ENCODE measurements at places on chromosomes 3 and 15.

GRCh38 chr3:124587053-124587408 lies 143.2 kb upstream of the UMPS start:
- no peak for DNase-seq

DNA sequence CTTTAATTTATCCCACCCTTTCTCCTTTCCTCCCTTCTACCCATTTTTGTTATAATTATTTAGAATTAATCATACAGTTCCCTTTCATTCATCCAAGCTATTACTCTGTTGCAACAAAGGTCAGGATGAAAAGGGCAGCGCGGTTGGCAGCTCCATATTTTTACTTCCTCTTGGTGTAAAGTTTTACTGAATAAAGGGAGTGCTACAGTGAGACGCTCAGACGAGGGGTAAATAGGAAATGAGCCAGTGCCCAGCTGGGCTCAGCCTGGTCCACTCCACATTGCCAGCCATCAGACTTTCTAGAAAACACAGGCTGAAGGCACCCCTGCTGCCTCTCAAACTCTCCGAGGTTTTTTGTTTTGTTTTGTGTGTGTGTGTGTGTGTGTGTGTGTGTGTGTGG lies 21.9 kb upstream of the ZBTB38 start:
- no peak for DNase-seq

GRCh38 chr3:104855702-104856101 lies 511.0 kb upstream of the ALCAM start:
- no peak for DNase-seq

DNA sequence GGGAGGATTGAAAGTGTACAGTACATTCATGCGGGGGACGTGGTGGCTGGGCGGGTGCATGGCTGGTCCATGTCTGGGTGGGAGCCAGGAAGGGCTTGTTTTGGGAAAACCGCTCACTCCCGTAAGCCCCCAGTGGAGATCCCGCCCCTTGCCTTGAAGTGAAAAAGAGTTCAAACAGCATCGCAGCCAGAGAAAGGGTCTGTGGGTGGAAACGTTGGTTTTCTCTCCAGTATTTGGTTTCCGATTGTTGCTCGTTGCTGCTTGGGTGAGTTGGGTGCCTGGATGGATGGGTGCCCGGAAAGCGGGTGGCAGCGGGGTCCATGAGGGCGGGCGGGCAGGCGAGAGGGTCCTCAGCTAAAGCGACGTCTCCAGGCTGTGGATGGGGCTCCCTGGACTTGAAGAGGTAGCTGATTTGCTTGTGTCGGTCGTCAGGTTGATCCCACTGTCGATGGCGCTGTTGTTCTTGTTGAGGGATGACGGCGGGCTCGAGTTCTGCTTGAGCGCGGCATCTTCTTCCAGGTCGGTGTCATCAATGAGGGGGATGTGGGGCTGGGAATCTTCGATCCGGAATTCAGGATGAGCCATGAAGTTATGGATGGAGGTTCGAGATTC lies 7.7 kb upstream of the SEC13 start:
- DNase-seq, result no peak

- peak; percentile 80 for DNase-seq
Measured at GRCh38 chr3:157532529-157533297, 29.5 kb upstream of the VEPH1 start.

DNA sequence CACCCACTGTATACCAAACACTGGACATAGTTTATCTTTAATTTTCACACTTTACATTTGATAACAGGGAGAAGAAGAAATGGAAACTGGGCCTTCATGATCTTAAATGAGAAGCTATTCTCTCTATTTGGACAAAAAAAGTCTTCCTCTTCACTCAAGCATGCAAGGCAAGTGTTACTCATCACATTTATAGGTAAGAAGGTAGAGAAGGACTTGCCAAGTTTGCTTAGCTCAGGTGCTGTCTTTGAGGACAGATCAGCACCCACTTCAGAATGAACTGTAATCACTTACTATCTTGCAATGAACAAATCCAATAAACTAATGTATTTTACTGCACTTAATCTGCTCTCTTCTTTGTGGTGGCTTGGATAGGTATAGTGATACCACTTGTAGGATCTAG lies 1.1 kb upstream of the MYH15 start:
- no peak for DNase-seq

DNA sequence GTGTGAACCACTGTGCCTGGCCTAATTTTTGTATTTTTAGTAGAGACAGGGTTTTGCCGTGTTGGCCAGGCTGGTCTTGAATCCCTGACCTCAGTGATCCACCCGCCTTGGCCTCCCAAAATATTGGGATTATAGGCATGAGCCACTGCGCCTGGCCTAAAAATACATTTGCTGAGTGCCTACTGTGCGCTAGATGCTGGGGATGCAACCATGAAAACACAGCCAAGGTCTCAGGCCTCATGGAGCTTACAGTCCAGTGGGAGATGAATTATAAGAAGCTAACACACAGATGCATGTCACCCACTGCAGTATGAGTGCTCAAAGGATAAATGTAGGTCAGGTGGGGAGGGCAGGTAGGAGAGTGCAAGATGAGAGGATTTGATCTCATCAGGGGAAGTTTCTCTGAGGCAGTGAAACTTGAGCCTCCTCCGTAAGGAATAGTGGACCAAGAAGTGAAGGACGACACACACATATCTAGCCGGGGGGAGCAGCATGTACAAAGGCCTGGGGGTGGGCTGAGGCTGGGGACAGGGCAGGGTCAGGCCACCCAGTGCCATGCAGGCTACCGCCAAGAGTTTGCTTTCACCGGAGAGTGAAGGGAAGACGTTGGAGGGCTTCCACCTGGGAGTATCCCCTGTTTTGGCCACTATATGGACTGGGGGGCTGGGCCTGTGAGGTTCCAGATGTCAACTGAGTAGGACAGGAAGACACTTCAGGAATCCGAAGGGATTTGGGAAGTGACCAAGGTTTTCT lies 24.3 kb downstream of the IRAK2 start:
- no peak for DNase-seq

DNA sequence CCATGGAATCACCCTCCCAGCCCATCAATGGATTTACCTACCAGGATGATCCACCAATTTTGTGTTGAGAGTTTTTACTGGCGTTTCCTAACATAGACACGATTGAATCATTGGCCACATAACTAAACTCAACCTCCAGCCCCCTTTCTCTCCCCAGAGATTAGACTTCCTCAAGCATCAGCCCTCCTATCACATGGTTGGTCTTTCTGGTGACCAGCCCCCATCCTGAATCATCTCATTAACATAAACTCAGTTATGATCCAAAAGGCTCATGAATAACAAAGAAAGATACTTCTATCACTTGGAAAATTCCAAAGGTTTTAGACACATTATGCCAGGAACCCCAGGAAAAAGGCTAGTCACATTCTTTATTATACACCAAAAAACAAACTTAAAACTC lies 21.2 kb downstream of the PRKAR2A start:
- DNase-seq, result peak; percentile 67
